T-helper 1 cell (primary cell): ENCODE measurements at places on chromosomes 6 and 20.
A peak's percentile ranks its signal among the peaks of the same experiment; 100 is the strongest.

DNA sequence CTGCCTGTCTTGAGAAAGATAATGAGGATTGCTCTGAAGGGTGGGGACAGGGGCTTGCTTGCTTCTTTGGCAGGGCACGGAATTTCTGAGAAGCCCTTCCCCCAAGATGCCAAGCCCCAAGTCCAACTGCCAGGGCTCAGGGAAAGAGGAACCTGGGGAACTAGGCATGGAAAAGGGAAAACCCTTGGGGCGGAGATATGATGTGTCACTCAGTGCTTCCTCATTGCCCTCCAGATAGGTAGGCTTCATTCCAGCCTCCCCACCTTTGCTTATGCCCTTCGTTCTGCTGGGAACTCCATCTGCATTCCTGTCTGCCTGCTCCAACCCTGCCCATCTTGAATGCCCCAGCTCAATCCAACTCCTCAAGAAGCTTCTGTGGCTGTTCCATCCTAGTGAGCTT is 61.2 kb downstream of the VEGFA start:
- no peak for DNase-seq

GRCh38 chr6:75109022-75109421 is 96.8 kb downstream of the COL12A1 start:
- no peak for DNase-seq

- DNase-seq, result no peak
These were observed 136.1 kb downstream of the EYA4 start for GRCh38 chr6:133377219-133377618.

DNA sequence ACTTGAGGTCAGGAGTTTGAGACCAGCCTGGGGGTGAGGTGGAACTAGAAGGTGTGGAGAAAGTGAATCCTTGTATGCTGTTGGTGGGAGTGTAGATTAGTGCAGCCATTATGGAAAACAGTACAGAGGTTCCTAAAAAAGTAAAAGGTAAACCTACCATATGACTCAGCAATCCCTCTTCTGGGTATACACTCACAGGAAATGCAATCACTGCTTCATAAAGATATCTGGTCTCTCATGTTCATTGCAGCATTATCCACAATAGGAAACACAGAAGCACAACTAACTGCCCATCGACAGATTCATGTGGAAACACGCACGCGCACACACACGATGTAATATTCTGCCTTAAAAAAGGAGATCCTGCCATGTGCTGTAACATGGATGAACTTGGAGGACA is 66.7 kb downstream of the CDC5L start:
- DNase-seq, result no peak

GRCh38 chr6:164694386-164694785 is 615.0 kb downstream of the C6orf118 start:
- DNase-seq, result no peak

DNA sequence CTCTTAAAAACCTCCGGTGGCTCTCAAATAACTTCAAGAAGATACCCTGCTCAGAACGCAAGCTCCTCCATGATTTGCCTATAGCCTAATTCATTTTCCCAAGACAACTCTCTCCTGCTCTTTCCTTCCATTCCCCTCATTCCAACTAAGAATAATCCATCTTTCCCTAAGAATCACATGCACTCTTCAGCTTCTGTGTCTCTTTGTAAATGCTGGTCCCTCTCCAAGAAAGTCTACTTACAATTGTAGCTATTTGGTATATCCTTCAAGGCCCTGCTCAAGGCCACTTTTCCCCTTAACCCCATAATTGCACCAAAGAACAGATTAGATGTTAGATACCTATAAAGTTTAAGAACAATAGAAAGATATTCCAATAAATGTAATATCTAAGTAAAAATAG is 7.4 kb upstream of the HEY2 start:
- no peak for DNase-seq

DNA sequence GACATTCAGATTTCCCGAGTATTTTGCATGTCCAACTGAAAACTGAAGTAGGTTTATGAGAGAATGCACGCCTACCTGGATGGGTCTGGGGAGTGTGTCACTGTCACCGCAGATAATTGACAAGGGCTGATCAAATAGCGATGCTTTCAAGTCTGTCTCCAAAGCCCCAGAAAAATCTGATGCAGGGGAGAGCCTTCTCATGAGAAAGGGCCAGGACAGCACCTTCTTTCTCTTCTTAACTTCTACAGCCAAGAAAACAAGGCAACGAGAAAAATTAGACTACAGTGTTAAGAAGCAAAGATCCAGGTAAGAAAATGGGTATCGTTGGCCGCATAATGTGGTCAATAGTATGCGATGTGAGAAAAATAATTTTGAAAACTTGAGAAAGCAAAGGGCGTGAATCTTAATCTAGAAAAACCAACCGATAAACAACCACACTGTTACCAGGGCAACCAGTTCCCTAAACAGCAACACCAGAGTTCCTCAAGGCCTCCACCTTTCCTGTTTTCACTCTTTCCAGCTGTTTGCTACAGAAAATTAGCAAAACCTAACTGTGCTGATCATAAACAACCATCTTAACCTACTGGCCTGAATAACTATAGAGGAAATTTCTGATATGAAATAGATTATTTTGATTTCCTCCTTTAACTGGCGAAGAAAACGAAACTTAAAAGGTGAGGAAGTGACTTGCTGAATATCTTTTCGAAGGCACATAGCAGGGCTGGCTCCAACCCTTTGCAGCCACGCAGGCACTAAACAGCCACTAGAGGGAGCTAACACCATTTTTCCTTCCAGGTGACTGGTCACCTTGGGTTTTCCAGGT is 2.6 kb downstream of the TAGAP start:
- peak; percentile 59 for DNase-seq

DNA sequence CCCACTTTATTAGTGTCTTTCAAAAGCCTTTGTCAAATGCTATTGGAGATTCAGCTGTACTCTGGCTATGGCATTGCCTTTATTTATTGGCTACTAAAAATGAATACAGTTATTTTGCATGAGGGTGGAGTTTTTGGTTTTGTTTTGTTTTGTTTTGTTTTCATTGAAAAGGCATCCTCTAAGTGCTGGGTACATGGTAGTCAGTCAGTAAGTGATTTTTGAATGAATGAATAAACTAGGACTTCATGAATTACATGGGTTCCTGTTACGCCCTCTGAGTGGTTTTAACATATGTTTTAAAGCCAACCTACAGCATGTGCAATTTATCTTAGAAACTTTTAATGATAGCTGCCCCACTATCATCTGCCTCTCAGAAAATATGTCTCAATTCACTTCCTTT is 38.9 kb upstream of the ENPP1 start:
- DNase-seq, result no peak

DNA sequence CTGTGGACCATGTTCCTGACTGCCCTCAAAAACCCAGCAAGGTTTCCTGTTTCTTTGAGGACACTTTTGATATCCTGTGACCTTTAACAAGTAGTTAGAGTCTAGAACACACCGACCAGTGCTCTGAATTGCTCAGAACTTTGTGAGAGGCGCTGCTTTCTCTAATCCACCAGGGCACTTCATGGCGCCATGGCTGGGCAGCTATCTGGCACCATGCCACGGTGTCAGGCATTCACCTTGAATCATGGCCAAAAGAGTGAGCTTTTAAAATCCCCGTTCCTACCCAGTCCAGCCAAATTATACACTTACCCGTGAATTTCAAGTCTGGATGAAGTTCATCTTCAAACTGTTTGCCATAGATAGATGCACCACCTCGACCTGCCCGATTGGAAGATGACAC is 17.0 kb upstream of the CPNE5 start:
- DNase-seq, result no peak

DNA sequence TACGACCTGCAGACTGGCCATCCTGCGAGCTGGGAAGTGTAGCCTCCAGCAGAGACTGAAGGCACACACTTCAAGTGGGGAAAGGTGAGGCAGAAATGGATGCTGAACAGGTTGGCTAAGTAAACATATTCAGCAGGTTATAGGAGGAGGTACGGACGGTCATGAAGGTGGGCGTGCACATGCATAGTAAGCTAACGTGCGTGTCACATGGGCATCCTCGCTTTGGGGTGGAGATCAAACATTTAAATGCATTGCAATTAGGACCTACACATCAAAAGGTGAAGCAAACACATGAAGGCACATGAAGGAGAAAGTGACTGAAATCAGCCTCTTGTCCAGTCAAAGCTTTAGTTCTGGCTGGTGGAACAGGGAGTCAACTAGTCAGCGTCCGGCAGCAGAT is 305.6 kb upstream of the EXOC2 start:
- no peak for DNase-seq

DNA sequence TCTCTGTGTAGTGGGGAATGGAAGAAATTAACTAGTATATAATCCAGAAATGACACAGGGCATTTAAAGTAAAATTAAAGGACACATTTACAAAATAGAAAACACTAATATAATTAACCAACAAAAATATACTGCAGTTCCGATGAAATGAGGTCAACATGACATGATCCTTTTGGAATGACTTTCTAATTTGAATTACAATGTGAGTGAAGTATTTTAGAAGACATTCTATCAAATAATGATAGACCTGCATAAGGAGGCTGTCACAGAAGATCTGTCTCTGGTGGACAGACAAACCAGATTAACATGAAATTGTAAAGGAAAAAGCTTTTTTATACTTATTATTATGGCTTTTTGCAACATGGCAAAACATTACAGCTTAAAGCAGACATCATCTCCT is 100.6 kb upstream of the FAM184A start:
- no peak for DNase-seq

DNA sequence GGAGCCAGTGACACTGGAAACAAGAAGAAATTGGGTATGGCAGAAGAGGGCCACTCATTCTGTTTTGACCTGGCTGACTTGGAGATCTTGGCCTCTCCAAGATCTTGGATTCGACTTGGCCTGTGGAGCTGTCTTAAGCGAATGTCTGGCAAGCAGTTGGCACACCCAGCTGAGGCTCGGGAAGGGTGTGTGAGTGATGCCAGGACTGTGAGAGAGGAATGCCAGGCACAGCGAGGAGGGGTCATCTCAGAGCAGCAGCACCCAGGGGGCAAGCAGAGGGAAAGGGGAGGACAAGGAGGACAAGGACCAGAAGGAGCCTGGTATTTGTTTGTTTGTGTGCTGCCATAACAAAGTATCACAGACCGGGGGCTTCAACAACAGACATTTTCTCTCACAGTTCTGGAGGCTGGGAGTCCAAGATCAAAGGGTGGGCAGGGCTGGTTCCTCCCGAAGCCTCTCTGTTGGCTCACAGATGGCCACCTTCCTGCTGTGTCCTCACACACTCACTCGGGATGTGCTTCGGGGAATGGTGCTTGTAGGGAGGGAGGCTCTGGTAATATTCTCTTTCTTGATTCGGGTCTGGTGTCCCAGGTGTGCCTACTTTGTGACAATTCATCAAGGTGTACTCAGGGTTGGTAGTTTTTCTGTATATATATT is 33.0 kb downstream of the RPP40 start:
- DNase-seq, result no peak
